ENCODE measurements at places on chromosomes 11 and 22.

- DNase-seq, result no peak
Measured at GRCh38 chr22:17974087-17974486, 50.3 kb downstream of the MICAL3 start.

GRCh38 chr11:32318071-32319055 is 117.0 kb downstream of the WT1 start:
- no peak for DNase-seq

GRCh38 chr11:43738600-43739409 is 58.3 kb downstream of the HSD17B12 start:
- DNase-seq, result no peak

DNA sequence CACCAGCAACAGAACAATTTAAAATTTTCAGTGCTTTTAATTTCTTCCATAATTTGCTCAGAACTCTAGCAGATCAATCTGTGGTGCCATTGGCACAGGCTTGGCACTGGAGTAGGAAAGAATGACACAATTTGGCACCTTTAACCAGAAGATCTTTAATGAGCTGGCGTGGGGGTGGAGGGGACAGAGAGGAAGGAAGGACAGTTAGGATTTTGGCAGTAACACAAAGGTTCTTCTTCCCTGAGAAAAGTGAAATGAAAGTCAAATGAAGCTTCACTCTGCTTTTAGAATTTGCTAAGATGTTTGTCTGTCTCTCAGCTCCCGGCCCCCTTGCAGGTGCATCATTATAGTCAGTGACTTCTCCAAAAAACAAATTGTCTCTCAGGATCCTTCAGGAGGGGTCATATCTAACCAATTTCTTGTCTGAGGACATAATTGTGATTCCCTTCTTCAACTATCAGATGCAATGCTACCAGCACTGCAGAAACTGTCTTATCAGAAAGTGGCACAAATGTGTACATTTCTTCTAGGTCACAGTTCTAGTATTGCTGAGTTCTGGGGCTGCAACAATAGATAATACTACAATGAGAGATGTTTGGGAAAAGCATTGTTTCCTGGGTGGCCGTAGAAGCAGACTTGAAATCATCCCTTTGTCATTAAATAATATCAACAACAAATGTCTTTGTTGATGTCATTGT is 66.8 kb downstream of the CSTPP1 start:
- DNase-seq, result no peak

Measured in breast epithelium (tissue), 4 donors.